ENCODE measurements at places on chromosomes 12 and 14.

GRCh38 chr12:102957339-102958050, at the start of gene ASCL1:
Gene ASCL1 (plus strand): TSS chr12:102957674. CDS start chr12:102958245, 571 bp downstream.
- no peak for DNase-seq

DNA sequence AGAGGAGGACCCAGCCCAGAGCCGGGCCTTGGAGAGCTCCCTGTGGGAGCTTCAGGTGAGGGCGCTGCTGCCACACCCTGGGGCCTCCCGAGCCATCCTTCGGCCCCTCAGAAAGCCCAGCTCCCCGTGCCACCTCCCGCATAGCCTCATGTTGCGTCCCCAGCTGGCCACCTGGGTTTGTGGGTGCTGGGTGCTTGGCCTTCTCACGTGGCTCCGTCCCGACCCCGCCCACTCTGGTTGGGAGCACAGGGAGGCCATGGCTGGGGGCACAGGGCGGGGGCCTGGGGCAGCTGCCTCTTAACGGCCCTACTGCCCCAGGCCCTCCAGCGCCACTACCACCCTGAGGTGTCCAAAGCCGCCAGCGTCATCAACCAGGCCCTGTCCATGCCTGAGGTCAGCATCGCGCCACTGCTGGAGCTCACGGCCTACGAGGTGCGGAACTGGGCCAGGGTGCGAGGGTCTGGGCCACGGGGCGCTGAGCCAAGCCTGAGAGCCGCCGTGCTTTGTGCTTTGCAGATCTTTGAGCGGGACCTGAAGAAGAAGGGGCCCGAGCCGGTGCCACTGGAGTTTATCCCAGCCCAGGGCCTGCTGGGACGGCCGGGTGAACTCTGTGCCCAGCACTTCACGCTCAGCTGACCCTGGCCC, 7.6 kb downstream of the NOC4L start:
- DNase-seq, result no peak

DNA sequence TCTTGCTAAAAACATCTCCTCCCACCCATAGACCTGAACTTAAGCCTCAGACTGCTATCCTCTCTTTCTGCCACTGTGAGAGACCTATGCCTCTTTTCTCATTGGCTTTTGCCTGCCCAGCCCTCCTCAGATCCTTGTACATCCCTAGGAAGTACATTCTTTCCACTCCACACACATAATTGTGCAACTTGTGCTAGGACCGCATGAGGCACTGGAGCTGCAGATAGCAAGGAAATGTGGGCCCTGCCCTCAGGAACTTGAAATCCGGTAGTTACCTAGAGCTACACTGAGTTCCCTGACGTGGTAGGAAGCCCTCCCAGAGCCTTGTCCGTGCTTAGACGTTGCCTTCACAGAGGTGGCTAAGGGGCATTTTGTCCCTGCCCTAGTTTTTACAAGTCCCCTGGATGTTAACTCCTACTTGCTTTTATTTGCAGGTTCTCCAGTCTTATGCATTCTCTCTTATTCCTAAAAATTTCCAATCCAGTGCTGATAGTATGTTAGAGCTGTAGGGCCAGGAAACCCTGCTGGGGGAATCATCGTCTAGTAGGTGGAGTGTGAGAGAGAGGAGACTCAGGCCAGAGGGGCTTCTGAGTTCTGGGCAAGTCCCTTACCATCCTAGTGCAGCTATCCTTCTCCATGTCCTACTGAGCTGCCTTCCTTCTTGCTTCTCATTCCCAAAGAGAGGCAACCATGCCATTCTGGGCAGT, 41.3 kb downstream of the NTF3 start:
- DNase-seq, result no peak

DNA sequence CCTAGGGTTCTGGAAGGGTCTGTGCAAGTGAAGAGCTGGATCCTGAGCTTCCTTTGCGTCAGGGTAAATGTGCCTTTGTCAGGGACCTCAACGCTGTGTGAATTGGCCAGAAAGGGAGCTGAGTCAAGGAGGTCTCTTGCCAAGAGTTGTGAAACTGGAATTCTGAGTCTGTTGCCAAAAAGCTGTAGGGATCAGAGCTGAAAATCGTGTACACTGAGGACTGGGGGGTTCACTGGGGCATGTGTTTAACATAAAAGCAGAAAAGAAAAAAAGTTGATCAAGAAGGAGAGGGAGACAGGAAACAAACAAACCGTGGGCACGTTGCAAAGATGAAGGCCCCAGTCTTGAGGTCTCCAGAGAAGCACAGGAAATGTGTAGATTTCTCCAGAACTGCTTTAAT, 1081.5 kb downstream of the VRK1 start:
- no peak for DNase-seq

DNA sequence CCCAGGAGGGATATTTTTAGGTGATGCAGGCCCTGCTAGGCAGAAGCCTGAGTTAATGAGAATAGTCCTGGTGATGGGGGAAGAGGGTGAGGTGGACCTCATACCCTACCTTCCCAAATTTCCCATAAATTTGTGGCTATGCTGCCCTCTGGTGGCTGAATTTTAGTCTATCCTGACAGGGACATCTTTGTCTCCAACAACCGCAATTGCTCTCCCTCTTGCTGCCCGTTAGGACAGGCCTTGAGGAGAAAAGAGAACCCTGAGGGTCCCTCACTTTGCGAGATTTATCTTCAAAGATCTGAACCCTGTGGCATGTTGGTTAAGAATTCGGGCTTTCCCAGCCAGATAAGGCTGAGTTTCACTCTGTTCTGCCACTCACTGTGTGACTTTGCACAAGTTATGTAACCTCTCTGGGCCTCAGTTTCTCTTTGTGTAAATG, 9.8 kb upstream of the ZNF385A start:
- DNase-seq, result no peak

- no peak for DNase-seq
These were observed 102.8 kb downstream of the PTPRB start for GRCh38 chr12:70534466-70534865.

DNA sequence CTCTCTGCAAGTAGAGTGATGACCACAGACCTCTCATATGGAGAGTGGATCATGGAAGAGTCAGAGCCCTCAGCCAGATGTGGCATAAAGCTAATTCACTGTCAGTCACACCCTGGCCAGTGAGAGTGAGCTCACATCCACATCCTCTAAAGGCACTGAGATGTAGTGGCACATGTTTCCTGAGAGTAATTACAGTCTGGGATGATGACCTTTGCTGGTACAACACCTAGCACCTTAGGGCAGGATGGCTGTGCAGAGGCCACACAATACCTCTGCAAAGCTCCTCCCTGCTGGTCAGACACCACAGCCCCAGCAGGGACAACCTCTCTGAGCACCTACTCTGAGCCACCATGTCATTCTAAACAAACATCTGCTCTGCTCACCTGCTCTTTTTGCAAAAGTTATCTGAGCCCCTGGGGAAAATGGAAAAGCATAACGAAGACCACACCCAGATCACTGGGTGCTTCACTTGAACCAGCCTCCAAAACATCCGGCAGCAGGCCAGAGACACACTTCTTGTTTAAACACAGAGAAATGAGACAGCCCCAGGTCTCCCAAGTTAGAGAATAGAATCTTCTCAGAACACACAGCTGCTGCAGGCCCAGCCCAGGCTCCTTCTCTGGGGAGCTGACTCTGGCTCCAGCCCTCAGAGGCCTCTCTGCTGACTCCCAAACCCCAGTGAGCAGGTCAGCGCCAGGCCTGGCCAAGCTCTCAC, 30.3 kb downstream of the PITPNM2 start:
- DNase-seq, result no peak

DNA sequence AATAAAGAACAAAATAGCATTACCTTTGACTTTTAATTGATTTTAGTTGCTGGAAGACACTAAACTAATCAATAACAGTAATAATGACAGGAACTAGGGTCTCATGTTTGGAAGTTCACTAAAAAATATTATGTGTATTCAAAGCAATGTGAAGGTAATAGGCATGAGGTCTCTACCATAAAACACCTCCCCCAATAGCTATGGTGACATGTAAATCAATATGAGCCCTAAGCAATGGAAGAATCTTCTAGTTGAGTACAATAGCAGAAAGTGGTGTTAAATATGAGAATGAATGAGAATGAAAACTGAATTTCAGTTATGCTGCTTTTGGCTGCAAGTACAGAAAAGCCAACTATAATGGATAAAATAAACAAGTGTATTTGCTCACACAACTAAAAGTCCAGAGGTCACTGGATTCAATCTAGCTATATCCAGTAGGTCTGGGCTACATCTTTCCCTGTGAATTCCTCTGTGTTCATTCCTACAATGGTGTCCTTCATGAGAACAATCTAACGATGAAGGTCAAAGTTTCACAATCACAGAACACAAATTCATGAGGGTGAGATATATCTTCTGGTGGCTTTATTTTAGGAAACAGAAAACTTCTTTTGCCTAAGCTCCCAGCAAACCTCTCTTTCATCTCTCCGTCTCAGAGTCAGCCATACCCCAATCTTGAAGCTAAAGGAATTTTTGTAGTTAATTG, 728.0 kb downstream of the FSCB start:
- DNase-seq, result no peak

DNA sequence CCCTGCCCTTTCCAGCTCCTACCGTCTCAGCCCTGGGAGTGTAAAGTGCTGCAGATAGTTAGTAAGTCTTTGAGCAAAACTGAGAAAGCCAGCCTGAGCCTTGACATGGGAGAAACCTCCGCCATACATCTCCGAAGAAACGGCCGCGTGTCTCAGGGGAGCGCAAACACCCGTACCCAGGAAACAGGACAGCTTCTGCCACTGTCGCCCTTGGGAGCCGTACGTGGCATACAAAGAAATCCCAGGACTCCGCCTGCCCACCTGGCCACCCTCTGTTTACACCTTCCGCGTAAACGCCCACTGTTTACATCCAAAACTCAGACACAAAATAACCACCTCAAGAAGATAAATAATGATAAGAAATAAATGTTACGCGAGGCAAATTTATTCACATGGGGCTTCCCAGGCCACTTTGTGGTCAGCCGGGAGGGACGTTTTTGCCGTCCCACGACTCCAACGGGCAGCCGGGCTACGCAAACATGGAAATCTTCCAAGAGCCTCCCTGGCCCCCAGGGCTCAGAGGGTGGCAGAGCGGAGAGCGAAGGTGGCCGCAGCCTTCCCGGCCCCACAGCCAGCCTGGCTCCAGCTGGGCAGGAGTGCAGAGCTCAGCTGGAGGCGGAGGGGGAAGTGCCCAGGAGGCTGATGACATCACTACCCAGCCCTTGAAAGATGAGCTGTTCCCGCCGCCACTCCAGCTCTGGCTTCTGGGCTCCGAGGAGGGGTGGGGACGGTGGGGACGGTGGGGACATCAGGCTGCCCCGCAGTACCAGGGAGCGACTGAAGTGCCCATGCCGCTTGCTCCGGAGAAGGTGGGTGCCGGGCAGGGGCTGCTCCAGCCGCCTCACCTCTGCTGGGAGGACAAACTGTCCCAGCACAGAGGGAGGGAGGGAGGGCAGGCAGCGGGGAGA, at the start of gene BDKRB2:
Gene BDKRB2, plus strand, starts transcription at position 689 of the 908 bp plus-strand sequence. CDS start 32,269 bp downstream, outside the sequence.
- DNase-seq, result no peak

DNA sequence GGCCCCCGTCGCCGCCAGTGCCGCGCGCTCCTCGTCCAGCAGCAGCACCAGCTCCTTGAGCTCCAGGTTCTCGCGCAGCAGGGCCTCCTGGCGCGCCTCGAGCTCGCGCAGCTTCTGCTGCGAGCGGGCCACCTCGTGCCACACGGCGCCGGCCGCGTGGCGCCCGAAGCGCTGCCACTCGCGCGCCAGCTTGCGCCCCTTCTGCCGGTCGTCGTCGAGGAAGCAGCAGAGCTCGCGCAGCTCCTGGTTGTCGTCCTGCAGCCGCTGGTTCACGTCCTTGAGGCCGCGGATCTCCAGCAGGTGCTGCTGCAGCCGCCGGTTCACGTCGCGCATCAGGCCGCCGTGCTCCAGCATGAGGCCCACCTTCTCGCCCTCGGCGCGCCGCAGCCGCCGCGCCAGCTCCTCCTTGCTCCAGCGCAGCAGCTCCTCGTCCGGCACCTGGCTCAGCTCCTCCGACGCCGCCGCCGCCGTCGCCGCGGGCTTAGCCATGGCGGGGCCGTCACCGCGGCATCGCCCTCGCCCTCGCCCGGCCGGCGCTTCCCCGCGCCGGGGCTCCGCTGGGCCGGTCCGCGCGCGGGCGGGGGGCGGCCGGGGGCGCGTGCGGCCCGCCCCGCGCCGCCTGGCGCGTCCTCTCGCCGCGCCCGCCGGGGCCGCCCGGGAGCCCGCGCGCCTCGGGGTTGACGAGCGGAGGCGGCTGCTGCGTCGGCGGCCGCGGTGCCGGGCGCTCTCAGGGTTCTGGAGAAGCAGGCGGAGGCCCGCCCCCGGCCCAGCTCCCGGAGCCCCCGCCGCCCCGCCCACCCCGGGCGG, at the start of gene CCDC85C:
Gene CCDC85C, minus strand, starts transcription at position 737 of the 807 bp plus-strand sequence. Its CDS starts 248 bp downstream, at position 489.
- no peak for DNase-seq

DNA sequence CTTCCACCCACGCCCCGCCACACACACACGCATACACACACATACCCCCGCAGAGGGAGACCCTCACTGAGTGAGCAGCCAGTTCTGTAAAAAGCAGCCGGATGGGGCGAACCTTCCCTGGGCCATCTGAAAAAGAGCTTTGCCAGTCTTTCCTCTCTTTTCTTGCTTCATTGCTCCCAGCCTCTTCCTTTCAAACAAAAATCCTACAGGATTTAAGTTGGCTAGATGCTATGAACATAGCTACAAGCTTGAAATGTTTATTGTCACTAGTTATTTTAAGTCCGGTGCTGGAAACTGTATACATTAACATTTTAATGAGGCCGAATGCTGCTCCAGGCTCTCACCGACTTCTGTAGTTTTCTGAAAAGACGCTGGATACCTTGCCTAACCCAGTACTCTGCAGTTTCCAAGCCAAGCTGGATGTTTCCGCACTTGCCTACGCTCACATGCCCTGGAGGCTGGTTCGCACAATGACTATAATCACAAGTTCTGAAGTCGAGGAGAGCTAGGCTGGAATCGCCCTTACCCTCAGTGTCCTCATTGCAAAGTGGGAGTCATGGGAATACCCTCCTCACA, 39.2 kb downstream of the LTBP2 start:
- no peak for DNase-seq

DNA sequence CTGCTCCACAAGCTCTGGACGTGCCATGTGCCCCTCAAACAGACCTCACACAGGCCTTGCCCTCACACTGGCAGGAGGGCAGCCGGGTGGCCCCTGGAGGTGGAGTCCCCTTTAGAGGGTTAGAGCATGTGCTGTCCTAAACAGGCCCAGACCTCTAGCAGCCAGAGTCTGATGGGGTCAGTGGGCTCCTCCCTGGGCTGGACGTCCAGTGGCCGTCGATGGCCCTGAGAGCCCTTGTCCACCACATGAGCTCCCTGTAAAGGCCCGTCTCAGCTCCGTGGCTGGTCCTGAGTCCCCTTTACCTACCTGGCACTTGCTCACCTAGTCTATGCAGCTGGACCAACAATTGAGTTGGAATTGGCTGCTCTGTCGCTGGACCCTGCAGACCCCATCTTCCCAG, 3.8 kb downstream of the TMEM179 start:
- DNase-seq, result no peak

DNA sequence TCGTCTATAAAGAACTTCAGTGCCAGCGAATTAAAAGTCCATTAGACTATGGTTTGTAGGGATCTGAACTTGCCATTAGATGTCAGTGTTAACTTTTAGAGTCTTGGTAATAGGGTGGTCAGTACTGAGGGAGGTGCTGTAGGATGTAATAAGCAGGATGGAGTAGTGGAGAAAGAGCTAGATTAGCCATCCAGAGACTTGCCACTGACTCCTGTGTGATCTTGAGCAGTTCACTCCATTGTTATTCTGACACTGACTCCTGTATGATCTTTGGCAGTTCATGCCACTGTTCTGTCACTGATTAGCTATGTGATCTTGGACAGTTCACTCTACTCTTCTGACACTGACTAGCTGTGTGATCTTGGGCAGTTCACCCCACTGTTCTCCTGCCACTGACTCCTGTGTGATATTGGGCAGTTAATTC, 133.6 kb downstream of the TTLL5 start:
- no peak for DNase-seq

GRCh38 chr12:123089140-123089539, 61.8 kb downstream of the PITPNM2 start:
- DNase-seq, result no peak

All from cortex of kidney (tissue), 1 donor.